ENCODE measurements at places on chromosomes 2 and 18.

DNA sequence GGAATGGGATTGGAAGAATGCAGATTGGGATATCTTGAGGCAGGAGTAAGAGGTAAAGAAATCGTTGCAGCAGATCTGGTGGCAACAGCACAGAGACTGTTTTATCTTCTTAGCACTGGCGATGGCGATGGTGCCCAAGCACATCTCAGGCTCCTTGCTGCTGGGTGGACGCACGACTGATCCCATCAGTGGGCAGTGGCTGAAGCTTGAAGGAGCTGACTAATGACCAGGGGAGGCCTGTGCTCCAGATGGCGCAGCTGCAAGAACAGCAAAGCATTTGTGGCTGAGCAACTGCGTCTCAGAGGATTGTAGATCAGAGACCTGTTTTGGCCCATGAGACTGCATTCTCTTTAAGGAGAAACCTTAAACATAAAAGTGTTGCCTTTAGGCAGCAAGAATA lies 54.6 kb downstream of the GALR1 start:
- DNase-seq, result no peak

- DNase-seq, result no peak
Observed at GRCh38 chr2:121905201-121905600, 149.8 kb downstream of the TSN start.

- DNase-seq, result peak; percentile 44
Observed at GRCh38 chr2:231001921-231002320, 6.0 kb downstream of the SPATA3 start.

GRCh38 chr2:227033471-227034148 lies 130.4 kb downstream of the COL4A4 start:
- DNase-seq, result peak; percentile 72

DNA sequence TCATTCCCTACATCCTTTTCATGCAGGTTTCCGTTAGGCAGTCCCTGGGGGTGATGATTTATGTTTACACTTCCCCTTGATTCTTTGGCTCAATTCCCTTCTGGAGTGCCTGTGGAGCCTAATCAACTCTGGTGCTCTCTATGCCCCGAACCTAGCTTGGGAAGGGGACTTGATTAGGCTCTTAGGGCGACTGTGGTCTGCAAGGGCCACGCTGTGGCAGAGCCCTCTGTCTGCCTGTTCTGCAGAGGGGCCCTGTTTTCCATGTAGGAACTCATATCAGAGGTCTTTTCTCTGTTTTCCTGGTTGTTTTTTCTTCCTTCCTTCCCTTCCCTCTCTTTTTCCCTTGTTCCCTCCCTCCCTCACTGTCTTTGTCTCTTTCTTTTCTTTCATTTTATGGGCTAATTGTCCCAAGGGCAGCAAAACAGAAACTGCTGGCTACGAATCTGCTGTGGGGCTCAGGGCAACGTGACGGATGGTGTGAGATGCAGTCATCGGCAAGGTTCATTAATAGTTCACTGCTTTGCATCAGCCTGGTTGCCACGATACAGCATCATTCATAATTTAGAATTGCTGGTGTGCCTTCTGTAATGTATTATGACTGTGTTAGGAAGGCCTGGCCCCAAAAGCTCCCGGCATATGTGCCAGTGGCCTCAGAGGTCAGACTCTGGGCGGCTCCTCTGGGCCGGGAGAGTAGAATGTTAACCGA lies 134.5 kb downstream of the NAPG start:
- DNase-seq, result peak; percentile 79

- DNase-seq, result no peak
Observed at GRCh38 chr2:99700482-99701398, 210.9 kb upstream of the REV1 start.

GRCh38 chr2:126894585-126895182 lies 4.0 kb upstream of the TEX51 start:
- DNase-seq, result no peak
